WTC11 (cell line): ENCODE measurements at places on chromosomes 5 and 9. TPM values are rescaled to one million over a fixed set of nuclear protein-coding genes. Genes with fewer than 3 reads are reported as not detected.

- H3K4me3 ChIP-seq: no peak overlapping the region
- peaks cover 11% of the 10 kb centered on the region for H3K36me3 ChIP-seq
- no peak for DNase-seq
- no peak overlapping the region for H3K27ac ChIP-seq
Observed at GRCh38 chr9:113991714-113992113, 86.4 kb downstream of the AMBP start.

Gene BTNL3
- total RNA-seq: not detected in 3 replicates

Gene PCDHA3
- total RNA-seq: 3.3 to 3.4 TPM (median 3.3 TPM) in 3 replicates

Gene SH2D3C
- total RNA-seq: 3.3 to 5.4 TPM (median 3.4 TPM) in 3 replicates

- no peak for DNase-seq
- H3K4me1 ChIP-seq: peaks cover 19% of the 10 kb centered on the region
- peaks cover 4% of the 10 kb centered on the region; the same call in 1 of the 2 replicates for H3K27me3 ChIP-seq
- H3K36me3 ChIP-seq: no peaks in the 10 kb centered on the region
- H3K27ac ChIP-seq: no peak overlapping the region
- H3K4me3 ChIP-seq: no peak overlapping the region
Observed at GRCh38 chr9:125375820-125376219, 114.2 kb downstream of the GAPVD1 start.

DNA sequence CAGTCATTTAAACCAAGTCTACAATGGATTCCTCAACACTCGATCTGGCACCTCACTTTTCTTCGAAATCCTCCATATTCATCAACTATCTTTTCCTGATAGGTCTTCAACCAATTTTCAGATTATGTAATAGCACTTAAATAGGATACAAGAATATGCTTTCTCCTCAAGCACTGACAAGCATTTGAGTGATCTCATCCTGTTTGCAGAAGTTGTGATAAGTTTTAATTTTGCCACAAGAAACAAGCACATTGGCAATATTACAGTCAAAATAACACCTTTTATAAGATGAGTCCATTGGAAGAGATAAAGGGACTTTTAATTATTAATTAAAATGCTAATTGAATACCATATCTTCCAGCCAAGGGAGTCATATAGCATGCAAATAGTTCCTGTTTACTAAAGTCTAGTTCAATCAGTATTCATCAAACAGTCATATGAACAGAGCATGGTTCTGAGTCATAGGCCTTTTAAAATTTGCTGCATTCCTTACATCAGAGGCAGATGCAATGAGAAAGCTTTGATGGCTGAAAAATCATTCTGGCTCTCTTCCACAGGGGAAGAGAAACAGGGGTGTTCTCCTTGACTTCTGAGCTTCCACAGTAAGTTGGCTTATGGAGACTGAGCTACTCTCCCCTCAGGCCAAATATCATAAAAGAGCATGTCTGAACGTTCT is 32.7 kb upstream of the ZCCHC9 start:
- no peak overlapping the region for H3K4me3 ChIP-seq
- H3K27me3 ChIP-seq: no peaks in the 10 kb centered on the region
- no peak overlapping the region for H3K27ac ChIP-seq
- H3K36me3 ChIP-seq: no peaks in the 10 kb centered on the region
- peaks cover 25% of the 10 kb centered on the region for H3K4me1 ChIP-seq

DNA sequence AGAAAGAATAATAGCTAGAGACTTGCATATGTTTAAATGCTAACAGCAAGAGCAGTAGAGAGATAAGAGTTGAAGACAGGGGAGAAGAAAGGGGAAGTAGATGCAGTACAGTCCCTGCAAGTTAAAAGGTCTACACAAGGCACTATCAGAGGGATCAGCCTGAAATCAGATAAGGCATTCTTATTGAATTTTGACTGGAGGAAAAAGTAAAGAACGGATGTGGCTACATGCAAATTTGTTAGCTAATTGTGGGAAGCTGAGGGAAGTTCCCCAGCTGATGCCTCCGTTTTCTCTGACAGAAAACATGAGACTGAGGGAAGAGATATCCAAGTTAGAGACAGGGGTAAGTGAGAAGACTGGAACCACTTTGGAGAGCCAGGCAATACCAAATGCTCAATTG is 12.9 kb upstream of the RHOBTB3 start:
- H3K4me3 ChIP-seq: no peak overlapping the region
- H3K27me3 ChIP-seq: no peaks in the 10 kb centered on the region
- H3K36me3 ChIP-seq: no peaks in the 10 kb centered on the region
- no peak overlapping the region for H3K27ac ChIP-seq
- no peaks in the 10 kb centered on the region for H3K4me1 ChIP-seq
- DNase-seq: no peak

Gene FOXD4L4
- 0.14 TPM in 1 of 3 replicates, not detected in the others for total RNA-seq
